ENCODE measurements at places on chromosomes 3 and 15.

DNA sequence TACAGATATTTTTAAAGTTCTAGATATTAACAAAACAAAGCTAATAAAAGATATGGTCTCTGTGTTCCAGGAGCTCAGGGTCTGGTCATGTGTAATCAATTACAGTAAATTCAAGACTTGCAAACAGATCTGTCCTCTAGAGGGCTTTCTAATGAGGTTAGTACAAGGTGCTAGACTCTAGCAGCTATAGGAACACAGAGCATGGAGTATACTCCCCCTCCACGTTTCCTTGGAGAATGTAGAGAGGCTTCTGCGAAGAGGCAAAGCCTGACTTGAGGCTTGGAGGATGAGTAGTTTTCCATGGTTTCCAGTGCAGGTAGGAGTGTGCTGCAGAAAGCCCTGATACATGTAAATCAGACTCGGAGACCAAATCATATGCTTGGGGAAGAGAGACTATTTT, 32.7 kb upstream of the DLG1 start:
- no peak for DNase-seq

- DNase-seq = no peak
Observed at GRCh38 chr15:54131410-54131809, 153.2 kb downstream of the UNC13C start.

- no peak for DNase-seq
Observed at GRCh38 chr3:147943265-147943945, 534.2 kb downstream of the ZIC1 start.

- no peak for DNase-seq
Observed at GRCh38 chr15:25690673-25691543, 172.2 kb downstream of the ATP10A start.

GRCh38 chr3:60609446-60609845, 641.8 kb downstream of the FHIT start:
- no peak for DNase-seq

GRCh38 chr3:104909721-104910120, 457.0 kb upstream of the ALCAM start:
- no peak for DNase-seq

- DNase-seq = no peak
Observed at GRCh38 chr15:65738649-65739048, 53.4 kb downstream of the DENND4A start.

- DNase-seq = no peak
Observed at GRCh38 chr3:24704496-24704895, 209.8 kb upstream of the THRB start.

DNA sequence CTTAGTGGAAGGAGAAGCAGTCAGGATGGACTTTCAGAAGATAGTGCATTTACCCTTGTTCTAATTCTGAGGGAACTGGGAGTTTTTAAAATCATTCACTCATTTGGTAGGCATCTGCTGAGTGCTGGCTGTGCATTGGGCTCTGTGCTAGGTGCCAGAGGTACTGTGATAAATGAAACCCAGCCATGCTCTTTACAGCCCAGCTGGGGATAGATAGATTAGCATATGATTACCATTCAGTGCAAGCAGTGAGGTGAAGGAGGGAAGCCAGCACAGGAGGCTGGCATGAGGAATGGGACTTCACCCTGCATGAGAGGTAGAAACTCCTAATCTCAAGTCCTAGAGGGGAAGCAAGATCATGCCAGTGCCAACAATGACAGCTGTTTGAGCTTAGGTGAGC, 361.9 kb upstream of the TRIM42 start:
- no peak for DNase-seq

DNA sequence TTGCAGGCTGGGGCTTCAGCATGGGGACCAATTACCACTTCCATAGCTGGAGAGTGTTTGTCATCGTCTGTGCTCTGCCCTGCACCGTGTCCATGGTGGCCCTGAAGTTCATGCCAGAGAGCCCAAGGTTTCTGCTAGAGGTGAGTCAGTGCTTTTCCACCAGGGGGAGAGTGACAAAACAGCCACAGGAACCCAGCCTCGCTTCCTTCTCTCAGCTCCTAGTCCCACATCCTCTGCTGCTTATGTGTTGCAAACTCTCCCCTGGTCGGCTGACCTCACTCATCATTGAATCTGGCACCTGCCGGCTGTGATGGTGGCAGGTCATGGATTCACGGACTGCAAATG, 158.3 kb downstream of the SV2B start:
- DNase-seq = no peak

- DNase-seq = no peak
Observed at GRCh38 chr3:156693166-156693565, 18.8 kb downstream of the TIPARP start.

- DNase-seq = no peak
Observed at GRCh38 chr3:189212681-189213080, 40.9 kb downstream of the TPRG1 start.

DNA sequence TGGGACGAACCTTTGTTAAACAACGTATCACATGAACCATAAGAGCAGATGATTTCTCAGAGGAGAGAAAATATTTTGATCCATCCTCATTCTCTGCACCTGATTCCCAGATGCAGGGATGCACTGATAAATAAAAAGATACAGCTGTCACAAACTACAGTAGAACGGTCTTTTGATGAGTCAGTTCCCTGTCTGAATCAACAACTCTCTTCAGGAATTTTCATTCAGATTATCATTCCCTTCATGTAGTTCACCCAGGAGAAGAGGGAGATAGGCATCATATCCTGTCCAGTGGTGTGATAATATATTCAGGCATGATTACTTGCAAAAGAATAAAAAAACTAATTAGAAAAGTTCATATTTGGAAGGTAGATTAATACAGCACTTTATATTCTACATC, 521.5 kb downstream of the PYDC2 start:
- DNase-seq = no peak

- no peak for DNase-seq
Observed at GRCh38 chr15:93644595-93644994, 555.6 kb upstream of the RGMA start.

GRCh38 chr3:183924956-183925355, 40.3 kb upstream of the PARL start:
- no peak for DNase-seq

GRCh38 chr3:74693696-74694393, 79.4 kb upstream of the CNTN3 start:
- DNase-seq = no peak

GRCh38 chr3:186691676-186692075, 25.5 kb upstream of the KNG1 start:
- no peak for DNase-seq

GRCh38 chr3:15476378-15476777, 45.1 kb downstream of the COLQ start:
- DNase-seq = no peak

GRCh38 chr3:179088306-179088705, 16.7 kb upstream of the ZMAT3 start:
- DNase-seq = no peak

DNA sequence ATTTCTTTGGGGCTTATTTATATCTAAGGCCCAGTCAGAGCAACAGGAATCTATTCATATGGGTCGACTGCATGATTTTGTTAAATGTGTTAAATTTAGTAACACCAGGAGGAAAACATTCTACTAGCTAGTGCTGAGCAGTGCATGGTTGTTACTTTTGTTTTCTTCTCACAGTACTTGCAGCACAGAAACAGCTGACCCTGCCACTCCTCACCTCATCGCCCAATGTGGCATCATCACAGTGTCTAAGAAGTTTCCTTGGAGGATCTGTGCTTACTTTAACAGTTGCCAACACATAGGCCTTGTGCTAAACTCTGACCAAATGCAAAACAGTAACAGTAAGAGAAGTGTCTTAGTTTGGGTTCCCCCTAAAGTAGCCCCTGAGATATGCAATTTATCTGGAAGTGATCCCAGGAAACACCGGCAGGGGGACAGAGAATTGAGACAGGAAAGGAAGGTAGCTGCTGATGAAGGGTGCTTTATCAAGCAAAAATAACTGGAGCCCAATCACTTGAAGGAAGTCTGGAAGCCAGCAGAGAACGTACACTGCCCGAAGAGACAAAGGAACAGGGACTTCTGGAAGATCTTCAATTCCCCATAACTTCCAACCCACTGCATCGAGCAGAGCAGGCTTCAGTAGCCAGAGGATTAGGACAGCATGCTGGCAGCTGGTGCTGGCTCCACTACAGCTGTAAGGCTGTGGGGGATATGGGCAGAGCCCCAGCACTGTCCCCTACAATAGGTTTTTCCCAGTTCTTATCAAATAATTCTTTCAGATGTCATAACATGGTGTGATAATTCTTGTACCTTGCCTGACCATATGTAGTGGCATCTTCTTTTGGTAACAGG, 36.0 kb upstream of the ULK4 start:
- no peak for DNase-seq

- no peak for DNase-seq
Observed at GRCh38 chr15:69533522-69533921, 80.9 kb downstream of the RPLP1 start.

DNA sequence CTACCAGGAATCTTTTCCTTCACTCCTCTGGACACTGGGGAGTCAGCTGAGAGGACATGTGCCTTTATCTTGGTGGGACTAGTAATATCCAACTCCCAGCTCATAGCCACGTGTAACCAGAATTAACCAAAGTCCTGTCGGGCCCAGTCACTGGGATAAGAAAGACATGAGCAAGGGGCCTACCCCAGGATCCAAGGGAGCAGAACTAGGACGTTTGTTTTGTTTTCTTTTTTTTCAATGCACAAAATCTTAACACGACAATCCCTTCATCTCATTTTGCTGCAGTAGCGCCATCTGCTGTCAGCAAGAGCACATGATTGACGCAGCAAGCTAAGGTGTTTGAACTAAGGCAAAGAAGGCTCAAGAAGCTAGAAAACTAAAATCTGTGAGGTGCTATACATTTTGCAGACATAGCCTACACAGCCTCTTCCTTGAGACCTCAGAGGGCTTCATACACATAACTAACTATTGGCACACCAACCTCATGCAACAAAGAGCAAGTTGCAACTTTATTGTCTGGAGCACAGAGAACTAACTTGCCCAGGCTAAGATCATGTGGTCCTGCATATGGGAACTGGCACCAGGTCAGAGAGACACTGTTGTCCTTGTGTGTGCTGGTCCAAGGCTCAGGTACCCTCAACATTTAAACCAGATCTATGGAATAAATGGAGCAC, 43.6 kb downstream of the RLBP1 start:
- DNase-seq = no peak

- no peak for DNase-seq
Observed at GRCh38 chr3:195462308-195462610, 19.4 kb upstream of the ACAP2 start.

Data from NCI-H1417 treated with DMSO at 0.1 percent for 48 hours (cell line).